ENCODE measurements at places on chromosomes 1 and 21.

GRCh38 chr1:155255243-155256007, at the start of gene ENTREP3:
ENTREP3 (minus strand) TSS chr1:155255483; CDS start chr1:155254877, 606 bp downstream.
- peak; percentile 99 for DNase-seq

GRCh38 chr1:172109359-172109758, 268.1 kb downstream of the DNM3 start:
- DNase-seq: no peak

DNA sequence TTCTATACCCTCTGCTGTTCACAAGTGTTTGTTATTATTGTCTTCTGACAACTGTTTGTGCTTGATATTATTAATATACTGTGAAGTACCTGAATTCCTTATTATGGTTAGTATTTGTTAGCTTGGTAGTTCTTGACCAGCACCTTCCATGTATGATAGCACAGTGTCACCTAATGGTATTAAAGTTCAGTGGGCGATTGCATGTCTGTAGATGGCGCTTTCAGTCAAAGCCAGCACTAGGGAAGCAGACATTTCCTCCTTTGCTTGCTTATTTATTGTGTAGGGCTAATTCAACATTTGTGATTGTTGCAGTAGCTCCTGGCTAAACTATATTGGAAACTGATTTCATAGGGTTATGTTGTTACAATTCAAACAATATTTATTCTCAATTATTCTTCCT, 218.0 kb downstream of the ZP4 start:
- DNase-seq: peak; percentile 20

DNA sequence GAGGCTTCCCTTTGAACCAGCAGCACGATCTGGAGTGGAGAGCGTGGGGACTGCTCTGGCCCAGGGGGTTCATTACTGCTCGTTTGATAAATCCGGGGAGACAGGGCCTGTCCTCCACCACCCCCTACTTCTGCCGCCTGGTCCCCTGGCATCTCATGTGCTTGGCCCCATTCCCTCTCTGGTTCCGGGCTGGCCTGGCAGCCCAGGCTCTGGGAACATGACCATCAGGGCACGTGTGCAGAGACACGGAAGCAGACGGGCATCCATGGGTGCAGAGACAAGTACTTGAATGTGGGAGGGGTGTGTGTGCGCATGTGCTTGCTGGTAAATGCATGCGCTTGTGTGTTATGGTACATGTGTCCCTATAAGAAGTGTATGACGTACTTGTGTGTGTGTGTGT, 75.5 kb downstream of the KIRREL1 start:
- no peak for DNase-seq

GRCh38 chr1:78972723-78973122, 33.8 kb downstream of the ADGRL4 start:
- no peak for DNase-seq
